Activated CD8-positive, alpha-beta memory T cell treated with anti-CD3 and anti-CD28 coated beads for 1 hour (primary cell): ENCODE measurements at places on chromosomes 16 and 17.

DNA sequence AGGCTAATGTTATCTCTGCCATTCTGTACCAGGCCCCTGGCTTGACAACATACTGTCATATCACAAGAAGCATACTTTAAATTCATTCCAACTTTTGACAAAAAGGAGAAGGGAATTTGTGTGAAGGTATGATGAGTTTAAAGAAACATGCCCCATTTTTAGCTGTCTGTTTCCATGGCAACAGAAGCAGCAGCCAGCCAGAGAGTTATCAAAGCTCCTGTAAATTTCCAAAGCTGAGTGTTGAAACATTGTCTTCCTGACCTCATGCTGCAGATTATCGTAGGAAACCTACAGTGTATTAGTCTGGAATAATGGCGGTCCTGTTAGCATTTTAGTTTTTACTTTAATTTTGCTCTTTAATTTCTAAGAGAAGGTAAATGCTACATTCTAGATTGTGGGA is 124.9 kb downstream of the MRTFB start:
- no peak for DNase-seq

- DNase-seq: no peak
Observed at GRCh38 chr16:23187341-23187740, 4.8 kb downstream of the SCNN1G start.

DNA sequence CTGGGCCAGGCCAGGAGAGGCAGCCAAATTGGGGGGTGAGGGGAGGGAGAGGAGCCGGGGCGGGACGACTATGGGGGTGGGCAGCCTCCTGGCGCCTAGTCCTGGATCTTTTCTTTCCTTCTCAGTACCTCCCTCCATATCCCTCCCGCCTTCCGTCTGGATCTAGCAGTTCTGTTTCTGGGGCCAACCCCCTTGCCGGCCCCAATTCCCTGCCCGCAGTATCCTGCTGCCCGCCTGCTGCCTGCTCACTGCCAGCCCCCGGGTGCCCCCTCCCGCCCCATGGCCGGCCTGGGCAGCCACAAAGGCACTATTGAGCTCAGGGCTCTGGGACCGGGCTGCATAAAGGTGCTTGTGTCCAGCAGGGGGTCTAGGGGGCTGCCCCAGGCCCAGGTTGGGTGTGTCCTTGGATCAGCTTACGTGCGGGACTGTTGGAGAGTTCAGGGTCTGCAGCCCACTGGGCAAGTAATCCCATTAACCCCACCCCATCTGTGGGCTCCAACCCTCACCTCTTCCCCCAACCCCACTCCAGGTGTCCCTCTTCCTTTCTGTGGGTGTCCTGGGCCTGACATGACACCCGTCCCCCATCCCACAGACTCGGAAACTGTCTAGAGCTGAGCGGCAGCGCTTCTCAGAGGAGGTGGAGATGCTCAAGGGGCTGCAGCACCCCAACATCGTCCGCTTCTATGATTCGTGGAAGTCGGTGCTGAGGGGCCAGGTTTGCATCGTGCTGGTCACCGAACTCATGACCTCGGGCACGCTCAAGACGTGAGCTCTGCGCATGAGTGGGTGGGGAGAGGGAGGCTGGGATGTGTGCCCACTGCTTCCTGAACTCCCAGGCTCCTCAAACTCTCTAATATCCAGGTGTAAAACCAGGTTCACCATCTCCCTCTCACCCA is 2.0 kb downstream of the WNK4 start:
- no peak for DNase-seq

DNA sequence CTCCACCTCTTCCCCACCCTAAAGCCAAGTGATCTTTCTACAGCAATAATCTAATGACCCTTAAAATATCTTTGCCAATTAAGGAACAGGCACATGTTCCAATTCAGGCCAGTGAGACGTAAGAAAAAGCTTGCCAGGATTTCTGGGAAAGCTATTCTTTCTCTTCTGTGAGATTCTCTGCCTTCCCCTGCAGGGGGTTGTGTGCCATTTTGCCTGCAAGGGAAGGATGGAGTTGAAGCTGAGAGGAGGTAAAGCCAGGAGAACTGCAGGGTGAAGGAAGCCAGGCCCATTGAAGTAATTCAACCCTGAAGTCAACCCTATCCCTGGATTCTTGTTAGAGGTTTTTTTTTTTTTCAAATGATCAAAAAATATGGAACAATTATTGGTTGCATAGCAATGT is 9.0 kb upstream of the LPO start:
- no peak for DNase-seq

DNA sequence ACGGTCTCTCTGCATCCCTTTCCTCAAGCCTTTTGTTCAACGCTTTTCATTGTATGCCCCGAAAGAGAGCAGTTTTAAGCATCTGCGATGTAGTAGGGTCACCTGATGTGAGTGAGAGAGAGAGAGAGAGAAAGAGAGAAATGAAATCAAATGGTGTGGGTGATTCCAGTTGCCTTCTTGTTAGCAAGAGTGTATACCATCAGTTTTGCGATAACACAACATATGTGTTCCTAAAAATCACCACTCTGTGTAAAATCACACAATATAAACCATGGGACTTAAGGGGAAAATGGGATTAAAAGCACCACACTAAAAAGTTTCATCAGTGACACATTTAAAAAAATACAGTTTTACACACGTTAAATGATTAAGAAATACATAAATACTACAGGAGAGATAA is 1102.7 kb upstream of the EEF2KMT start:
- DNase-seq: no peak

DNA sequence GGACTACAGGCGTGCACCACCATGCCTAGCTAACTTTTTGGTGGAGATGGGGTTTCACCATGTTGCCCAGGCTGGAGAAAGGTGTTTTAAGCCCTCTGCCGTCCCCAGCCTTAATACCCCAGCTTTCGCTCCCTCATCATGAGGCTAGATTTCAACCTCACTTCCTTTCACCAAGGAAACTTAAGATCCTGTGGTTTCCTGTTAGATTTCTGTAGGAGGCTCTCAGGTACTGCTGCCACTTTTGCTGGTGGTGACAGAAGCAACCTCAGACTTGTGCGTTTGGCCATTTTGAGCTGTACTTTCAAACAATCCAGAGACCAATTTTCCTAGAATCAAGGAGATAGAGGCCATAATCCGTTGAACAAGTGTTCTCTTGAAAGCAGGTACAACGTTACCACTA is 36.2 kb downstream of the MPHOSPH6 start:
- DNase-seq: no peak

DNA sequence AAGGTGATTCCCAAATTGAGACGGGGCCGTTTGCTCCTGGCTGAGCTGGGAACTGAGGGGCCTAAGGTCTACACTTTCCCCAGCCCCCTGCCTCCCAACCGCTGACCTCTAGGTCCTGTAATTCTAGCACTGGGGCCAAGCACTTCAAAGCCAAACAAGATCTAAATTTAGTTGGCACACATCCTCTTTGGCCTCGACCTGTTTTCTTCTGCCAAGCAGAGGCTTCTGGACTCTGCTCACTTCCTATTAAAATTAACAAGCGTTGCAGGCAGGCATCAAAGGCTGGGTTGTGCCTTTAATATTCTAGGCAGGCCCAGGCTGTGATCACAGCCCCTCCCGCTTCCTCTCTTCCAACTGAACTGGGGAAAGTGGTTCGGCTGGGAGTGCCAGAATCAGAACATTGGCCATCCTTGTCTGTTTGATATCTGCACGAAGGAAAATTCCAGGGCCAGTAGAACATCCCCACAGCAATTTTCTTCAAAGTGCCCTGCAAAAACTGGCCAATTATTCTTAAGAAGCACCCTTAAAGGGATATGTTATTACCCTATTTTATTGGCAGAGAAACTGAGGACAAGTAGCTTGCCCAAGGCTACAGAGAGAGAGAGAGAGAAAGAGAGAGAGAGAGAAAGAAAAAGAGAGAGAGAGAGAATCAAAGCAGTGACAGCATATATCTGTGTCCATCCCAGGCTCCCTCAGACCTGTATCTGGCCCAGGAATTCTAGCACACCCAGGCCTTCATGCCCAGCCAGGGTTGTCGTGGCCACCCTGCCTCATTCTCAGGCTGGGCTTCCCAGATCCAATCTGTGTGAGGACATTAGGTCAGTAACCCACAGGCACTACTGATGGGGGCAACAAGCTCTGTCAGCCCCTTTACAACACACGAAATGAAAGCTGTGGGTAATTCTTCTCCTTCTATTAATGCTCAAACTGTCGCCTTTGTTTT is 12.8 kb upstream of the MT4 start:
- DNase-seq: no peak

GRCh38 chr16:23711785-23712184 is 1.2 kb downstream of the ERN2 start:
- no peak for DNase-seq

DNA sequence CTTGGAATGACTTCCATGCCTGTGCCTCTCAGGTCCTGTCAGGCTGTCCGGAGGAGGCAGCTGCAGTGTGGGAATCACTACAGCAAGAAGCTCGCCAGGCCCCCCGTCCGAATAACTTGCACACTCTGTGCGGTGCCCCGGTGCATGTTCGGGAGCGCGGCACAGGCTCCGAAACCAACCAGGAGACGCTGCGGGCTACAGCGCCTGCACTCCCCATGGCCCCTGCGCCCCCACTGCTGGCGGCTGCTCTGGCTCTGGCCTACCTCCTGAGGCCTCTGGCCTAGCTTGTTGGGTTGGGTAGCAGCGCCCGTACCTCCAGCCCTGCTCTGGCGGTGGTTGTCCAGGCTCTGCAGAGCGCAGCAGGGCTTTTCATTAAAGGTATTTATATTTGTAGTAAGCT is 1.3 kb downstream of the NRN1L start:
- no peak for DNase-seq

- no peak for DNase-seq
Observed at GRCh38 chr17:64230791-64231408, 32.2 kb downstream of the TEX2 start.

DNA sequence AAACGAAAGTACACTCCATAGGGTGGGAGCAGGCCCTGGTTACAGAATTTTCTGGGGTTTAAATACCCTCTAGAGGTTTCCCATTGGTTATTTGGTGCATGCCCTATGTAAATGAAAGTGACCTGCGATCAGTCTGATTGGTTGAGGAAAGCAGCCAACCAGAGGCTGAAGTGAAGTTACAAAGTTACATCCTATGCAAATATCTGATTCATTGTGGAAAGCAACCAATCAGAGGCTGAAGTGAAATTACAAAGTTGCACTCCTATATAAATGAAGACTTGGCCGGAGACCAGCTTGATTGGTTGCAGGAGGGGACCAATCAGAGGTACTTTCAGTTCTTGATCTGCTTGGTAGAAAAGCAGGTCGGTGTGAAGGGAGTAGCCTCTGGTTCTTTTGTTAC is 24.4 kb downstream of the NAA60 start:
- no peak for DNase-seq

GRCh38 chr16:1584926-1585484 is 26.9 kb downstream of the IFT140 start:
- no peak for DNase-seq

GRCh38 chr17:27345141-27345904 is 51.4 kb downstream of the WSB1 start:
- DNase-seq: no peak
